ENCODE measurements at places on chromosomes 4 and X.

GRCh38 chr4:78764498-78764961, 11.6 kb upstream of the BMP2K start:
- DNase-seq = no peak

GRCh38 chr4:8414377-8414776, 26.1 kb downstream of the ACOX3 start:
- no peak for DNase-seq

GRCh38 chr4:125501568-125501967, 186.8 kb downstream of the FAT4 start:
- DNase-seq = no peak

GRCh38 chr4:20248155-20248558, 3.5 kb upstream of the SLIT2 start:
- DNase-seq = no peak

DNA sequence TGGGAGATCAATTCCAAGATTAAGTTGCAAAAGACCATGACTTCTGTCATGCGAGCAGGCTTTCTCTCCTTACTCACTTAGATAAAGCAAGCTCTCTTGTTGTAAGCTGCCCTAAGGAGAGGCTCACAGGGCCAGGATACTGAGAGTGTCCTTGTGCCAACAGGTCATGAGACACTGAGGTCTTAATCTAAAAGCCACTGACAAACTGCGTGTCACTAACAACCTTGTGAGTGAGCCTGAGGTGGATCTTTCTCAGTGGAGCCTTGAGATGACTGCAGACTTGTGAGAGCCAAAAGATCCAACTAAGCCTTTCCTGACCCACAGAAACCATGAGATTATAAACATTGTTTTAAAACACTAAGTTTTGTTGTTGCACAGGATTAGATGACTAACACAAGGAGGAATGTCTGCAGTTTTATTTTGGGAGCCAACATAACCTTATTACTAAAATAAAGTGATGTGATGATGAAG, 170.5 kb downstream of the SLC39A8 start:
- no peak for DNase-seq

DNA sequence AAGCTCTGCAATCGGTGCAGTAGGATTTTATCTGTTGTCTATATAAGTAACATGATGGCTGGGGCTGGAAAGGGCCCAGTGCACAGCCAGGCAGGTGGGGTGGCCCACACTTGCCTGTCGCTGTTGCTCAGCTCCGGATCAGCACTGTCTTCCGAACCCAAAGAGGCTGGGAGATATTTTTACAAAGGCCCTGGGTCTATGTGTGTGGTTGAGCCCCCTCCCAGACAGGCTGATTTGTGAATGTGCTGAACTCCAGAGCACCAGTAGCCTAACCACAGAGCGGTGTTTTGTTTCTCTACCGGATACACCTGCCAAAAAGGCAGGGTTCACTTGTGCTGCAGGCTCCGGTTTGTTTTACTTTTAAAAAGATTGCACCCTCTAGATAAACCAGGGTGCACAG, 33.5 kb upstream of the CHRNA9 start:
- no peak for DNase-seq

DNA sequence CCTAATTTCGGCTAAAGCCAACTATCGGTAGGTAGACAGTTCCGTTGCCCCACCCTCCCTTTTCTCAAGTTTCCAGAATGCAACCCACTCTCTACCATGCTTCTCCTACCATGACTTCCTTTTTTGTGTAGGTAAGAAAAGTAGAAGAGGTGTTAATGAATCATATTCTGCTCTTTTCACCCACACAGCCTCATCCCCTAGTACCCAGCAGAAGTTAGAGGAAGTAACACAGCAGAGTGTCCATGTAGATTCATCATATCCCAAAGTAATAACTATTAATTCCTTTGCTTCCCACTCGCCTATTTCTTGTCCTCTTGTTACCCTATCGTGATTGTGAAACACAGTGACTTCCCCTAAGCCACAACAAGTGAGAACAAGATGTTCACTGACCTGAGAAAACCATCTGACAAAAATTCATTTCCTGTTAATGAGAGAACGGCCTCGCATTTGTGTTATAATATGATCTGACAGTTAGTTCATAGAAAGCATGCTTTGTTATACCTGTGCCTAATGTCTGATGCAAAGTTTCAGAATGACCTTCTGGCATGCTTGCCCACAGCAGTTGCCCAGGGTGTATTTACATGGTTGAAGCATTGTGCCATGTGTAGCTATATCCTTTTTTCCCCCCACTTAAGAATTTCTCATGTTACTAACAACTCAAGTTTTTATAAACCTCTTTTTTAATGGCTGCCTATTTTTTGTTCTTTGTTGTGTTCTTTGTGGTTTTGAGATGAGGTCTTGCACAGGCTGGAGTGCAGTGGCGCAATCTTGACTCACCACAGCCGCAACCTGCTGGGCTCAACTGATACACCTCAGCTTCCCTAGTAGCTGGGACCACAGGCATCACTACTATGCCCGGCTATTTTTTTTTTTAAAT, 185.6 kb downstream of the RAP1GDS1 start:
- DNase-seq = no peak

GRCh38 chr4:174523025-174523693, 871 bp upstream of the HPGD start:
- DNase-seq = no peak

- no peak for DNase-seq
Observed at GRCh38 chr4:112732142-112732541, 95.2 kb downstream of the LARP7 start.

- DNase-seq = no peak
Observed at GRCh38 chr4:129474698-129475097, 378.7 kb downstream of the C4orf33 start.

DNA sequence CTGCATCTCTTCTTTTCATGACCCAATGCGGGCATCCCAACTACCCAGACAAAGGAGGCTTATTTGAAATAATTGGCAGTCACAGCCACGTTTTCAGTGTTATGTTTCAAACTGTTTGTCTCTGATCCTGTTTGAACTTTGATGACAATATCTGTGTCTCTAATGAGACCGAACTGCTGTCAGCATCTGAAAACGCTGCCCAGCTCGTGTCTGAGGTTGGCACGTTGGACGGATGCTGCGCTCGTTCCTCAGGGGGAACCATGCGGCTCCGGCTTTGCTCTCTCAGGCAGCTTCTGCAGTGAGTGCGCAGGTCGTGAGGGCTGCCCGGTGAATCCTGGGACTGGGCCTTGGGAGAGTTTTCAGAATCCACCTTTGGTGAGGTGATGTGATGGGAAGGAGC, 58.4 kb upstream of the SORBS2 start:
- DNase-seq = no peak

- no peak for DNase-seq
Observed at GRCh38 chrX:40845331-40845911, 110.1 kb upstream of the MED14 start.

- DNase-seq = no peak
Observed at GRCh38 chr4:27357283-27357682, 496.6 kb downstream of the STIM2 start.

GRCh38 chr4:163395055-163395454, 51.4 kb downstream of the NPY5R start:
- DNase-seq = no peak

DNA sequence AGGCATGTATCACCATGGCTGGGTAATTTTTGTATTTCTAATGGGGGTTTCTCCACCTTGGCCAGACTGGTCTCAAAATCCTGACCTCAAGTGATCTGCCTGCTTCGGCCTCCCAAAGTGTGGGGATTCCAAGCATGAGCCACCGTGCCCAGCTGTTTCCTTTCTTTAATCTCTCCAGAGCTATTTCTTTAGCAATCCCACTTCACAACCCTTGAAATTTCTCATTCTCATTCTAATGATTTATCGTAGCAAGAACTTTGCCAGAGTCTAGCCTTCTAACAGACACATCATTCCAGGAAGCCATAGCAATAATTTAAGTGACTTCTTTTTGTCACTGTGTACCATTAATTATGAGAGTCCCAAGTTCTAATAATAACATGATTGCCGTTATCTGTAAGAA, 68.6 kb downstream of the RXFP1 start:
- no peak for DNase-seq

GRCh38 chr4:40327340-40327739, 7.8 kb upstream of the CHRNA9 start:
- no peak for DNase-seq

GRCh38 chr4:110615353-110616237, 7.3 kb downstream of the PITX2 start:
- no peak for DNase-seq

DNA sequence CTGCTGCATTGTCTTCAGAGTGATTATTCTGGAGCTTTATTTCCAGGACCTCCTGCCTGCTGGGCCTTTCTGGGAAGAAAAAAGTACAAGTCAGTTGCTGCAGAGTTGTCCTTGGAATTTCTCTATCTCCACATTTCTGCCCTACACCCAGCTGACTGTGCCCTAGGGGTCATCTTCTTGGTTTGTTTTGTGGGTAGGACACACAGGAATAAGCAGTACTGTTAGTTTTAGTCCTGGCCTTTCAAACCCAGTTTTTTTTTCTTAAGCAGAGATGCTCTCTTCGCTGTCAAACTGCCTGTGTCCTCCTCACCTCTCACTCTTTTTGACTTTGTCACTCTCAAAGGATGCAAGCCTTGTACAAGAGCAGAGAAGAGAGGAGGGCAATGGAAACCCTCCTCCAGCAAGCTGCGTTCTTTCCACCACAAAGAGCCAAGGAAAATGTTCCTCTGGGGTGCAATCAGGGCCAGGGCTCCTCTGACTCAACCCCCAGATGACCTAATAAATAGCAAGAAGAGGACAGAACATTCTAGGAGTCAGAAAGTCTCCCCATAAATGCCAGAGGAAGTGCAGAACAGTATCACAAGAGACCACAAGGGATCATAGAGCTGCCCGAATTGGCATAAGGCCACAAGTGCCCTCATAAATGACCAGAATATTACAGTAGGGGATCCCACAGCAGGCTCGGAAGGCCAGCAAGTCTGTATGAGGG, 186.2 kb downstream of the RCHY1 start:
- DNase-seq = no peak

DNA sequence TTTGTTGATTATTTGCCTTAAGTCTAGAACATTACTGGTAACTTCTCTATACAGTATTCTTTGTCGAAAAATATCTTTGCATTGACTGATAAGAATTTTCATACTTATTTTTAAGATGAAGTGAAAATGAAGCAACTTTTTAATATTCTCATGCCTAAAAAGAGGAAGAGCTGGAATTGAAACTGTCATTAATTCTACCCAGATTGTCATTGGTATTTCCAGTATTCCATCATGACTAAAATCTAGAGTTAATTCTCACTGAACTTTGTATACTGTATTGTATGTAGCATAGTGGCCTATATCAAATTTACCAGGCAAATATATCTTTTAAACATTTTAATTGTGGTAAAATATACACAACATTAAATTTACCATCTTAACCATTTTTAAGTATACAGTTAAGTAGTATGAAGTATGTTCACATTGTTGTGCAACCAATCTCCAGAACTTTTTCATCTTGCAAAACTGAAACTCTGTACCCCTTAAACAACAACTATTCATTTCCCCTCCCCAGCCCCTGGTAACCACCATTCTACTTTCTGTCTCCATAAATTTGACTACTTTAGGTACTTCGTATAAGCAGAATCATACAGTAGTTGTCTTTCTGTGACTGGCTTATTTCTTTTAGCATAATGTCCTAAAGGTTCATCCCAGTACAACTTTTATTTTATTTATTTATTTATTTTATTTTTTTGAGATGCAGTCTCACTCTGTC, 24.3 kb upstream of the ZNF41 start:
- DNase-seq = no peak

- no peak for DNase-seq
Observed at GRCh38 chr4:69835766-69836165, 24.2 kb downstream of the SULT1E1 start.

GRCh38 chr4:38923746-38924145, 56.1 kb downstream of the FAM114A1 start:
- no peak for DNase-seq

GRCh38 chr4:1631136-1631535, 53.0 kb downstream of the FAM53A start:
- no peak for DNase-seq

DNA sequence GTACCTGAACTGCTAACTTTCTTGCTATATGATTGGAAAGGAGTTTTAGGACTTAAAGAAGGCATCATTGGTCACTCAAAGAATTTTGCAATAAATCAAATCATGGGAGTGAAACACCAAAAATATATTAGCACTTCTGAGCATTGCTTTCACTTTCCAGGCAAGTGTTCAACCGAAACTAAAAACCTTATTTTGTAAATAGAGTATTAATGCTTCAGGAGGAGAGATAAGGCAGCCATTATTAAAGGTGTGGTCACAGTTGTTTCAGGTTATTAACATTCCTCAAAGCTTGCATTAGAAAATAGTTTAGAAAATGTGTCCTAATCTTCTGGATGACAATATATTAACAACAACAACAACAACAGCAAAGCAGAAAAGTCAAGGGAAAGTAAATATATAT, 92.3 kb upstream of the TLL1 start:
- no peak for DNase-seq

DNA sequence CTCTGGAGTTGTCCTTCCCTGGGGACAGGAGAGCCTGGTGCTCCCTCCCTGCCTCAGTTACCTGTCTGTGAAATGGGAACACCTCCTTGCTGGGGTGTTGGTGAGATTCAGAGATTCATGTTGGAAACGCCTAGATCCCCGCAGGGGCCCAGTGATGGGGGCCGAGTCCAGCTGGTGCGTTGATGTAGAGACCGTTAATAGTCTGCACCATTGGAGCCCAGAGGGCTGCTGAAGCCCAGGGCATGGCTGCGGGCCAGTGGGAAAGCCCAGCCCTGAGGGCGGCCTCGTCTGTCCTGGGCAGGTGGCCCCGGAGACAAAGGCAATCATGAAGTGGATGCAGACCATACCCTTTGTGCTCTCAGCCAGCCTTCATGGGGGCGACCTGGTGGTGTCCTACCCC, 14.4 kb downstream of the CPZ start:
- no peak for DNase-seq

GRCh38 chr4:159045321-159045720, 57.6 kb upstream of the RAPGEF2 start:
- no peak for DNase-seq

DNA sequence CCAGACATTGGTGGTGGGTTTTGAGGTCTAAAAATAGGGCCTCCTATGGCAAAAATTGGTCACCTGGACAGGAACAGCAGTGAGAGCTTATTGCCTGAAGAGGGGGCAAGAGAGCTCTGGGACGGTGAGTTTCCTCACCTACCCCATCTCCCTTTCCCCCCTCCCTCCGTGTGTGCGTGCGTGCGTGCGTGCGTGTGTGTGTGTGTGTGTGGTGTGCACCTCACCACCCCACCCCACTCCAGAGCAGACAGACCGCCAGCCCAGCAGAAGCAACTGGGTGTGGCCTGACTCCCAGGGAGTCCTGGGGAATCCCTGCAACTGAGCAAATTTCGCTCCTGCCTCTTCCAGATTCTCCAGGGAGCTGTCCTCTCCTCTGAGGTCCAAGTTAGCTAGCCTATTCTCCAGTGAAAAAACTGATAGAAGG, 44.7 kb downstream of the PRPS1 start:
- DNase-seq = peak; percentile 39
